ENCODE measurements at places on chromosomes 11 and 22.
A peak's percentile ranks its signal among the peaks of the same experiment; 100 is the strongest.

GRCh38 chr11:6607190-6607795, 3.7 kb downstream of the ILK start:
- H3K36me3 ChIP-seq, result peaks cover 39% of the 10 kb centered on the region
- peak overlapping the region; percentile 61 for H3K27ac ChIP-seq
- no peak for DNase-seq
- H3K27me3 ChIP-seq, result no peaks in the 10 kb centered on the region
- peaks cover 42% of the 10 kb centered on the region for H3K4me1 ChIP-seq
- H3K4me3 ChIP-seq, result no peak overlapping the region

GRCh38 chr22:25172153-25172552, 27.5 kb upstream of the CRYBB3 start:
- H3K4me3 ChIP-seq, result no peak overlapping the region
- no peak overlapping the region for H3K27ac ChIP-seq
- DNase-seq, result no peak
- H3K27me3 ChIP-seq, result no peaks in the 10 kb centered on the region
- H3K4me1 ChIP-seq, result peaks cover 34% of the 10 kb centered on the region
- peaks cover 14% of the 10 kb centered on the region for H3K36me3 ChIP-seq

- H3K4me3 ChIP-seq, result no peak overlapping the region
- no peak overlapping the region for H3K27ac ChIP-seq
- H3K36me3 ChIP-seq, result no peaks in the 10 kb centered on the region
- no peaks in the 10 kb centered on the region for H3K4me1 ChIP-seq
Observed at GRCh38 chr11:20156876-20157613, 3.2 kb downstream of the DBX1 start.

GRCh38 chr11:1478544-1478943, 8.0 kb downstream of the MOB2 start:
- no peak overlapping the region for H3K4me3 ChIP-seq
- H3K27me3 ChIP-seq, result no peaks in the 10 kb centered on the region
- no peaks in the 10 kb centered on the region for H3K4me1 ChIP-seq
- no peak for DNase-seq
- peaks cover 30% of the 10 kb centered on the region for H3K36me3 ChIP-seq

- H3K36me3 ChIP-seq, result no peaks in the 10 kb centered on the region
- no peak overlapping the region for H3K4me3 ChIP-seq
- H3K27ac ChIP-seq, result no peak overlapping the region
- DNase-seq, result no peak
- H3K27me3 ChIP-seq, result no peaks in the 10 kb centered on the region
Observed at GRCh38 chr11:94924612-94925011, 48.7 kb downstream of the CWC15 start.

DNA sequence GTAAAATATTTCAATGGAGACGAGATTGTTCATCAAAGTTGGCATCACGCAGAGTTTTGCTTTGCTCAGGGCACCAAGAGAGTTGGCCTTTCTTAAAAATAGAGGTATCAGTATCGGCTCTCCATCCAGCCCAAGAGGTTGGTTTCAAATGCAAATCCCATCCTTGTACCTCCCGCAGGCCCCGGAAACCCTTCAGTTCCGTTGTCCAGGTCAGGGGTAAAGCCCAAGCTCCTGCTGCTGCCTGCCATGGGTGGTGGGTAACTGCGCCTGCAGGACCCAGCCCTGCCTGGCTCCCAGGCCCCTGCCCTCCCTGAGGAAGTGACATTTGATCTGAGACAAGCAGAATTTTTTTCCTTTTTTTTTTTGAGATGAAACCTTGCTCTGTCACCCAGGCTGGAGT, 49.3 kb upstream of the RTL6 start:
- peaks cover 22% of the 10 kb centered on the region for H3K27me3 ChIP-seq
- H3K4me1 ChIP-seq, result no peaks in the 10 kb centered on the region
- H3K4me3 ChIP-seq, result no peak overlapping the region
- no peaks in the 10 kb centered on the region for H3K36me3 ChIP-seq
- H3K27ac ChIP-seq, result no peak overlapping the region

GRCh38 chr11:56624661-56625110, 10.0 kb upstream of the OR5M1 start:
- no peak overlapping the region for H3K27ac ChIP-seq
- no peaks in the 10 kb centered on the region for H3K27me3 ChIP-seq
- DNase-seq, result no peak
- peaks cover 2% of the 10 kb centered on the region for H3K4me1 ChIP-seq
- no peaks in the 10 kb centered on the region for H3K36me3 ChIP-seq
- no peak overlapping the region for H3K4me3 ChIP-seq

- no peak for DNase-seq
- no peaks in the 10 kb centered on the region for H3K36me3 ChIP-seq
- peak overlapping the region; percentile 13 for H3K4me3 ChIP-seq
- H3K4me1 ChIP-seq, result peaks cover 55% of the 10 kb centered on the region
- H3K27me3 ChIP-seq, result no peaks in the 10 kb centered on the region
- H3K27ac ChIP-seq, result peak overlapping the region; percentile 63
Observed at GRCh38 chr11:68341557-68342458, 29.4 kb downstream of the LRP5 start.

- H3K4me3 ChIP-seq, result no peak overlapping the region
- no peaks in the 10 kb centered on the region for H3K27me3 ChIP-seq
- no peak overlapping the region for H3K27ac ChIP-seq
- no peak for DNase-seq
- H3K36me3 ChIP-seq, result peaks cover 3% of the 10 kb centered on the region
- H3K4me1 ChIP-seq, result peaks cover 16% of the 10 kb centered on the region
Observed at GRCh38 chr11:76524919-76525318, 80.1 kb downstream of the EMSY start.

DNA sequence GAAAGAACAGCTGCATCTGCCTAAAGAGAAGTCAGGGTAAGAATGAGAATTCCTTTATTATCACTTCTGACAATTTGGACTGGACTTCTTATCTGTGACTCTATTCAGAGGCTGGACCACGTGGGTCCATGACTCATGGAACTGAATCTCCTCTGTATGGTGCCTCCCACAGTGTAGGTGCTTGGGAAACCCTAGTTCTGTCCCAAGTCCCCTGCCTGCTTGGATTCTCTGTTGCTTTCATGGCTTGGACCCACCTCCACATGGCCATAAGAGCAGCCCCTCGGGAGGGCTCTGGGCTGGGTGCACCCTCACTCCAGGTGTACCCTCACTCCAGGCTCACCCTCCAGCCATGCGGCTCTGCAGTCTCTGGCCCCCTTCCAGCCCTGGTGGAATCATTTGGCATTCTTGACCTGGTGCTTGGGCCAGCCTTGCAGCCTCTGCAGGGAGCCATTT, 153.4 kb downstream of the CACNA1I start:
- H3K4me1 ChIP-seq, result no peaks in the 10 kb centered on the region
- no peak for DNase-seq
- H3K27me3 ChIP-seq, result peaks cover 4% of the 10 kb centered on the region

- no peak for DNase-seq
- no peak overlapping the region for H3K4me3 ChIP-seq
- H3K27me3 ChIP-seq, result no peaks in the 10 kb centered on the region
- H3K4me1 ChIP-seq, result no peaks in the 10 kb centered on the region
- H3K27ac ChIP-seq, result no peak overlapping the region
Observed at GRCh38 chr22:23686416-23687024, 4.3 kb upstream of the RGL4 start.

DNA sequence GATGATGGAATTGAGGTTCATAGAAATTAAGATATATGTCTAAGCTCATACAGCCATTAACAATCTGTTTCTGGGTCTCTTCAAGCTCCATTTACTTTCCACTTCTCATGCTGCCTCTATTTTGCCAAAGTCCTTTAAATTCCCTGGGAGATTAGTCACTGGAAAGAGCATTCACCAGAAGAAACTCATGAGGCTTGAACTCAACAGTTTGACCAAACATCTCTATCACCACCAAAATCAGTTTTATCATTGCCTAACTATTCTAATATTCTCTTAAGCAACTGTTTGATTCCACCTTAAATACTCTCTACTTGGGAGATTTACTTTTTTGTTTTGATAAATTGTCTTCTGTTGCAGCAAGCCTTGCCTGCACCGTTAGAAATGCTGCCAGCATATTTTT, 881.3 kb downstream of the KCNA4 start:
- no peaks in the 10 kb centered on the region for H3K36me3 ChIP-seq
- H3K27ac ChIP-seq, result no peak overlapping the region
- H3K4me1 ChIP-seq, result no peaks in the 10 kb centered on the region
- H3K4me3 ChIP-seq, result no peak overlapping the region
- H3K27me3 ChIP-seq, result no peaks in the 10 kb centered on the region

- no peak for DNase-seq
- no peak overlapping the region for H3K4me3 ChIP-seq
- H3K27me3 ChIP-seq, result no peaks in the 10 kb centered on the region
- no peaks in the 10 kb centered on the region for H3K36me3 ChIP-seq
Observed at GRCh38 chr11:38788561-38788960, 2190.5 kb upstream of the RAG2 start.

GRCh38 chr22:45483918-45484499, 18.7 kb upstream of the FBLN1 start:
- no peak overlapping the region for H3K27ac ChIP-seq
- no peaks in the 10 kb centered on the region for H3K27me3 ChIP-seq
- DNase-seq, result no peak
- H3K4me3 ChIP-seq, result no peak overlapping the region

DNA sequence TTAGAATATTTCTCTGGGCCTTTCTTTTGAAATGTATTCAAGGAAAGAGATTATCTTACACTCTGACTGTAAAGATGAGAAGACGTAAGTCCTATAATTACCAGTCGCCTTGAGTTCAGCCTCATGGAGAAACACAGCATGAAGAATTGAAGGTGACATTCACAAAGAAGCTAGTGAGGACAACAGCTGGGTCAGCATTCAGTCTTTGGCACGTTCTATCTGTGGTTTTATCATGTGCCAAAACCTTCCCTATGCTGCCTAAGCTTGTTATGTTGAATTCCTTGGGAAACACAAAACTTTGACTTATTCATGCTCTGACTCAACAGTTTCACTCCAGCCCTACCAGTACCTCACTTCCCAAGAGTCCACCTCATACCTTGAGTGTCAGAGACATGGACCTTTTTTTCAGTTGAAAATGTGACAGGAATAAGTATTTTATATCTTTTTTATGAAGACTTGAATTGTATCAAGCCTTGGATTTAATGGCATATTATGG, 198.8 kb upstream of the KIRREL3 start:
- H3K36me3 ChIP-seq, result no peaks in the 10 kb centered on the region
- no peak overlapping the region for H3K4me3 ChIP-seq
- H3K27me3 ChIP-seq, result no peaks in the 10 kb centered on the region
- H3K27ac ChIP-seq, result peak overlapping the region; percentile 28

DNA sequence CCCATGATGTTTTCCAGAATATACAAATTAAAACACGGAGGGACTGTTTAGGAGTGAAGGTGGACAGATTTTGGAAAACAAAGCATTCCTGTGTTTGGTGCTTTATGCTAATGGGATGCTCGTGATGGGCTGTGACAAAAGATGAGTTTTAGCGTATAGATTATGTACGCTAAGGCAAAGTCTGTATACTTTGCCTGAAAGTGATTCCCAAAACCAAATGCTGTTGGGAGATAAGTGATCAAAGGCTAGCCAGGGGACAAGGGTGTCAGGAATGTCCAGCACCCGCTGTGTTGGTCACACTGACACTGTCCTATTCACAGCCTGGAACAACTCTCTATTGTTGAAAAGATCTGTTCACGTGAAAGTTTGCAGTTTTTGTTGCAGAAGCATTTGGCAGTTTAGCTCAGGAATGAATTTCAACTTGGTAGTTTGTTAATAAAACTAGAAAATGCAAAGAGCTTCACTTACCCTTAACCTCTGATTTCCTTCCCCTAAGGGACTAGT, 1.5 kb downstream of the JAM3 start:
- no peaks in the 10 kb centered on the region for H3K4me1 ChIP-seq
- peaks cover 3% of the 10 kb centered on the region for H3K27me3 ChIP-seq
- no peak for DNase-seq
- no peak overlapping the region for H3K4me3 ChIP-seq
- H3K27ac ChIP-seq, result no peak overlapping the region

DNA sequence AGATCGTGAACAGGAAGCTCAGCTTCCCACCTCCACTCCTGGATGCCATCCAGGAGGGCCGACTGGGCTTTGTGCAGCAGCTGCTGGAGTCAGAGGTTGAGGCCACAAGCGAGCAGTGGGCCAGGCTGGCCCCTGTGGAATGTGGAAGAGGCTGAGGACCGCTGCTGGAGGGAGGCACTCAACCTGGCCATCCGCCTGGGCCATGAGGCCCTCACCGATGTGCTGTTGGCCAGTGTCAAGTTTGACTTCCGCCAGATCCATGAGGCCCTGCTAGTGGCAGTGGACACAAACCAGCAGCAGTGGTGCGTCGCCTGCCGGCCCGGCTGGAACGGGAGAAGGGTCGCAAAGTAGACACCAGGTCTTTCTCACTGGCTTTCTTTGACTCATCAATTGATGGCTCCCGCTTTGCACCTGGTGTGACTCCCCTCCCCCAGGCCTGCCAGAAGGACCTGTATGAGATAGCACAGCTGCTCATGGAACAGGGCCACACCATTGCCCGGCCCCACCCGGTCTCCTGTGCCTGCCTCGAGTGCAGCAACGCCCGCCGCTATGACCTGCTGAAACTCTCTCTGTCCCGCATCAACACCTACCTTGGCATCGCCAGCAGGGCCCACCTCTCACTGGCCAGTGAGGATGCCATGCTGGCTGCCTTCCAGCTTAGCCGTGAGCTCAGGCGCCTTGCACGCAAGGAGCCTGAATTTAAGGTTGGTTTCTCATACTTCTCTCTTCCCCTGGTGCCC, 24.9 kb downstream of the ART5 start:
- H3K4me3 ChIP-seq, result no peak overlapping the region
- no peak for DNase-seq
- H3K4me1 ChIP-seq, result peaks cover 17% of the 10 kb centered on the region
- H3K27ac ChIP-seq, result no peak overlapping the region
- no peaks in the 10 kb centered on the region for H3K36me3 ChIP-seq

DNA sequence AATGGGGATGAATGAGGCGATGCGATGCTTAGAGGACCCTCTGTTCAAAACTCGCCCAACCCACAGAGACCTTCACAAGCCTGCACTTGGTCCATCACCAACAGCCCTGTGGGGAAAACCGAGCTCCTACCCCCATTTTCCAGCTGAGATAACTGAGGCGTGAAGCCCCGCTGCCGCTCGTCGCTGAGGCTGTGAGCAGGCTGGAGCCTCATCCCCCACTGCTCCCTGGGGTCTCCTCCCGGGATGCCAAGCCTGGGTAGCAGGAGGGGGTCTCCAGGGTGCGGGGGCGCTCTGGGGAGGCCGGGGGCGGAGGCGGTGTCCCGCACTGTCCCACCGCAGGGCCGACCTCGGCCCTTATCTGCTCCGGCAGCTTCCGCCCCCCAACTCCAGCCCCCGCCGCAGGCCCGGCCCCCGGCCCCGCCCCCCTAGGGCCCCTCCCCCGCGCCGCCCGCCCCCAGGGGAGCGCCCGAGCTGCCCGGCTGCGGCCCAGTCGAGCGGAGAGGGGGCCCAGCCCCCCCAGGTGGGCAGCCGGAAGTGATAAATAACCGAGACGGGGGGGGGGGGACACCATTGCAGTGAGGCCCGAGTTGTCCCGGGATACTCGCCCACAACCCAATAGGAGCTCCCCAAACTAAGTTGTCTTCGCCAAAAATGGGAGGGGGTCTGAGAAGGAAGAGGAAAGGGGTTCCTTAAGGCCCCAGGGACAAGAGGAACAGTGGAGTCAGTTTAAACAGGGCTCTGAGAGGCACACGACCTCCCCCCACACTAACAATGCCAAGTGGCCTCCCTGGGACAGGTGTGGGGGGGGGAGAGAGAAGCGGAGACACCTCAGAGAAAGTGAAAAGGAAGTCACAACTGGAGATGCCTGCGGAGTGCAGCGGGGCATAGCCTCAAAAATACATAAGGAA, 8.3 kb upstream of the SLC39A13 start:
- H3K27ac ChIP-seq, result no peak overlapping the region
- H3K4me1 ChIP-seq, result peaks cover 21% of the 10 kb centered on the region
- H3K27me3 ChIP-seq, result no peaks in the 10 kb centered on the region
- no peaks in the 10 kb centered on the region for H3K36me3 ChIP-seq
- DNase-seq, result no peak

Data from keratinocyte (primary cell).